Stimulated activated CD4-positive, alpha-beta T cell treated with anti-CD3 and anti-CD28 coated beads, Interleukin-2, amount 100 ng/mL, for 48 hours (primary cell): ENCODE measurements at places on chromosomes 7 and 10.
A peak's percentile ranks its signal among the peaks of the same experiment; 100 is the strongest.

DNA sequence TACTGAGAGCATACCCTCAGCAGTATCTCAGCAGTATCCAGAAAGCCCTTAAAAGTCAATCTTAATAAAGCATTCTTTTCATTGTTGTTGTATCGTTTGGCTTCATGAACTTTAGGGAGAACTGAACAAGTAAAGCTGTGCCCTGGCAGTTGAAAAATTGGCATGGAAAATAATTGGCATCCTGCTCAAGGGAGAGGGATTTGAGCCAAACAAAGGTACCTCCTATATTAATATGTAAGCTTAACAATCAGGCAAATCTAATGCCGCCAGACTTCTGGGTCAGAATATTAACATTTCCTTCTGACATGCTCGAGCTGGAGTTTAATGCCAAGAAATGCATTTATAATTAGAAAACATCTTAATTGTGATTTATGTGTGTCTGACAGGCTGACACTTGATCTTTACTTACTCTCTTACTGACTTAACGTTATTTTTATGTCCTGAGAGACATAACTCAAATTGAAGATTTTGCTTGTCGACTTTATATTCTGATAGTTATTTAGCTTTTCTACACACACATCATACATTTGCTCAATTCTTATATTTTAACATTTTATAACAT, 42.1 kb upstream of the PCDH15 start:
- DNase-seq = no peak

GRCh38 chr7:21507627-21508343, 35.1 kb upstream of the DNAH11 start:
- DNase-seq = peak; percentile 39

GRCh38 chr10:96118604-96119450, 11.3 kb upstream of the ZNF518A start:
- no peak for DNase-seq

DNA sequence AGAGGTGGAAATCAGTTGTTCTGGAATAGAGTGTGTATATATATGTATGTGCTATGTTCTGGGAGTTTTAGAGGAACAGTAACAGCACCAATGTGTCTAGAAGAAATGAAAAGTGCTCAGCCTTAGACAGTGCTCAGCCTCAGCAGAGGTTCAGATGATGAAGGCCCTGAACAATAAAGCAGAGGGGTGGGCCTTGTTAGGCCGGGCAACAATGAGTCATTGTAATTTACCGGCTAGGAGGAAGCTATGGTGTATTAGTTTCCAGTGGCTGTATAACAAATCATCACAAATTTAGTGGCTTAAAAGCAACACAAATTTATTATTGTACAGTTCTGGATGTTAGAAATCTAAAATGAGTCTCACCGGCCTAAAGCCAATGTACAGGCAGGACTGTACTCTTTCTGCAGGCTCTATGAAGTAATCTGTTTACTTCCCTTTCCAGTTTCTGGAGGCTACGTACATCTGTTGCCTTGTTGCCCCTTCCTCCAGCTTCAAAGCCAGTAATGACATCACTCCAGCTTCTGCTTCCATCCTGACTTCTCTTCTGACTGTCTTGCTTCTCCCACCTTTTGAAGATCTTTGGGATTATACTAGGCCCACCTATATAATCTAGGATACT, 84.6 kb downstream of the CH25H start:
- DNase-seq = no peak

DNA sequence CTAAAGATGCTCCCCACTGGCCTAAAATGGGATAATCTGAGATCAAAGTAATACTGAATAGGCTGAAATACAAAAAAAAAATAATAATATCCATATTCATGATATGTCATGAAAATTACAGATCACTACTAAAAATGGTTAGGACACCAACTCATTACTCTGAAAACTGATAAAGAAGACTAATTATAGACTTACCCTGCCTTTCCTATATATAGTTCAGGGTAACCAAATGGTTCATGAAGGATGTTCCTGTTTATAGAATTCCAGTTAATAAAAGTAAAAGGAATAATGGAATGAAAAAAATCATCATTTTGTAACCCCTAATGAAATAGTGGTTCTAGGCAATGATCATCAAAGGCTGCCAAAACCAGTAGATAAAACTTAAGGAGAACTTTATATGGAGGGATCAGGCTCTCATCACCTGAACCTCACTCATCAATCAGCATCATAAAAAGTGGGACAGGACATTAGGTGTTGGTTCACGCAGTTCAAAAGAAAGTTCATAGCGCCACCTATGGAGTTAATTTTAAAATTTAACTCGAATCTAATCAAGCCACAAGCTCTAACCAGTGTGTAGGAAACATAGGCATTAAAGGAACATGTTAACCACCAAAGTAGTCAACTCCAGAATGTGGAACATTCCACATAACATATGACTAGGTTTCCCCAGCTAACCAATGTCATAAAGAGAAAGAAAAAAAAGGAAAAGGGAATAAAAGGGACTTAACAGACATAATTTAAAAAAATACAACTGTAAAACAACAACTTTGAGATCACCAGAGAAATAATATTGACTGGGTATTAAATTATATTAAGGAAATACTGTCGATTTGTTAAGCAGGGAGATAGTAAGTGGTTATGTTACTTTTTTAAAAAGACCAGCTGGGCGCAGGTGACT, 35.7 kb downstream of the P4HA1 start:
- no peak for DNase-seq

- no peak for DNase-seq
These were observed 802.5 kb downstream of the IPMK start for GRCh38 chr10:57465155-57465554.

GRCh38 chr10:6313111-6313895, 110.6 kb downstream of the PFKFB3 start:
- DNase-seq = no peak

DNA sequence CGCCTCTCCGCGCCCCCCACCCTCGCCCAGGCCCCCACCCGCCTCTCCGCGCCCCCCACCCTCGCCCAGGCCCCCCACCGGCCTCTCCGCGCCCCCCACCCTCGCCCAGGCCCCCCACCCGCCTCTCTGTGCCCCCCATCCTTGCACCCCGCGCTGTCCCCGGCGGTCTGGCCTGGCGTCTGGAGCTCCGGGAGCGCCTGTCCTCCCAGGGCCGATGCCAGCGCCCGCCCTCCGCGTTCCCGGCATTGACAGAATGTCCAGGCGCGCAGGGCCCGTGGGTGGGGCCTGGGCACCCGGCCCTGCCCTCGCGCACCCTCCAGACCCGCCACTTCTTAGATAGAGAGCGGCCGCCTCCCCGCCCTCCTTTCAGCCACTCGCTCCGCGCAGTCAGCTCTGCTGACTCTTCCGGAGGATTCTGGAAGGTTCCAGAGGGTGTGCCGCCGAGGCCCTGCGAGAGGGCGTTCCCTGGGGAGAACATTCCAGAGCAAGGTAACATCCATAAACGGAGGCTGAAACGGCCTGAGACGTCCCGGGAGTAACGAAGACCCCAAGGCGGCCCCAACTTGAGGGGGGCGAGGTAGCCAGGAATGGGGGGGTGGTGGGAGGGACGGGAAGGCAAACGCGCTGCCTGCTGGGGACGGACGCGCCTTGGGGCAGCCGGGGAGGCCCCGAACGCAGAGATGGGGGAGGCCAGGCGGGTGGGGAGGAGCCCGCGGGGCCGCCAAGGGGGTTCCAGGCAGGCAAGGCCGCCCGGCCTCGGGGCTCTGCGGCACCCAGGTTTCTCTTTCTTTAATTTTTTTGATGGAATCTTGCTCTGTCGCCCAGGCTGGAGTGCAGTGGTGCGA, 117.8 kb downstream of the DYNC2I1 start:
- no peak for DNase-seq

GRCh38 chr7:108423089-108423989, 32.9 kb downstream of the NRCAM start:
- DNase-seq = no peak

DNA sequence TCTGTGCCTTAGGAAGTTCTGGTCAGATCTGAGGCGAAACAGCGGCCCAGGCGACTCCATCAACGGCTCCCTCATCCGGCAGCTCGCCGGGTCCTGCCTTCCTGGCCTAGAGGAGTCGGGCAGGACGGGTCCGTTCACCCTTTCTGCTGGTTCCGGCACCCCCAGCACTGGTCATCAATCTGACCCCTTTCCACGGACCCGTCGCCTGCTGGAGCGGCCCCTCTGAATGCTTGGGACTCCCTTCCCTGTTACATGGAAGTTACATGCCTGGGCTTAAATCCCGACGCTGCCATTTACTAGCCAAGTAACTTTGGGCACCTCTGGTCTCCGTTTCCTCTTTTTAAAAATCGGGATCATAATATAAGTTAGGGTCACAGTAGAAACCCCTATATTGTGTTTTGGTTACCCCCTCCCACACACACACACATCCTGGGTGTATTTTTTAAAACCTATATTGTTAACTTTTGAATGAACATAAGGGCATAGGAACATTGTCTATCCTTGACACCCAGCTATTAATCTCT, 607 bp upstream of the GGCT start:
- DNase-seq = no peak

DNA sequence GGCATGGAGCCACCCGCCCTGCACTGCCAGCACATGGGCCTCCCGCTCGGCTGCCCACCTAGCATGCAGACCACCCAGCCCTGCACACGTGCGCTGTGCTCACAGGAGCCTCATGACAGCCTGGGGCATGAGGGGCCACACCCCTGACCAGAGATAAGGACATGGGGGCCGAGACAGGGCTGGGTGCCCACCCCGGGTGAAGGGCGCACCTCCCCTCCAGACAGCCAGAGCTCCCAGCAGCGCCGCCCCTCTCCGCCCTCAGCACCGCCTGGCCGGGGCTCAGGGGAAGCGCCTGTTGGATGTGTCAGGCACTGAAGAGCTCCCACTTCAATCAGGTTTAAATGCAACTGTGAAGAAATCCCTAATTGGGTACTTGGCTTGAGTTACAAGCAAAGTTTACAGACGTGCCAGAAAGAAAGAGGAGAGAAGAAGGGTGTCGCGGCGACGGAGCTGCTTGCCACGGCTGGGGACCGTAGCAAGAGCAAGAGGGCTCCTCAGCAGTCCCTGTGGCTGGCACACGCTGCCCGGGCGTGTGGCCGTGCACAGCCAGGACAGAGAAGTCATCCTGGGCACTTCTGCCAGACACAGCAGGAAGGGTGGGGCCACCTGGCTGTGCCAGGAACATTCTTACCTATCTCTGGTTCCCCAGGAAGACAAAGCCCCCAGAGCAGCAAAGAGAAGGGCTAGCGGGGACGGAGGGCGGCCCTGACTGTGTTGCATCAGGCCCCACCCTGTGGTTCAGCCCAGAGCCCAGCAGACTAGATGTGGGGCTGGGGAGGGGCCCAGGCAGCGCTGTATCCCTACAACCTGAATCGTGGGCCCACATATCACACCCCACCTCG, 247.4 kb downstream of the ELFN1 start:
- DNase-seq = no peak

GRCh38 chr7:29391262-29391661, 172.4 kb upstream of the PRR15 start:
- no peak for DNase-seq

GRCh38 chr7:98319176-98319575, 37.7 kb downstream of the BRI3 start:
- no peak for DNase-seq

GRCh38 chr7:128167042-128167701, 73.9 kb upstream of the LEP start:
- no peak for DNase-seq

- DNase-seq = no peak
These were observed 11.7 kb downstream of the SEMA3C start for GRCh38 chr7:80907141-80907601.

GRCh38 chr7:86687831-86688230, 44.1 kb downstream of the GRM3 start:
- DNase-seq = no peak

- DNase-seq = no peak
These were observed 22.5 kb downstream of the LRRC27 start for GRCh38 chr10:132354356-132355094.

DNA sequence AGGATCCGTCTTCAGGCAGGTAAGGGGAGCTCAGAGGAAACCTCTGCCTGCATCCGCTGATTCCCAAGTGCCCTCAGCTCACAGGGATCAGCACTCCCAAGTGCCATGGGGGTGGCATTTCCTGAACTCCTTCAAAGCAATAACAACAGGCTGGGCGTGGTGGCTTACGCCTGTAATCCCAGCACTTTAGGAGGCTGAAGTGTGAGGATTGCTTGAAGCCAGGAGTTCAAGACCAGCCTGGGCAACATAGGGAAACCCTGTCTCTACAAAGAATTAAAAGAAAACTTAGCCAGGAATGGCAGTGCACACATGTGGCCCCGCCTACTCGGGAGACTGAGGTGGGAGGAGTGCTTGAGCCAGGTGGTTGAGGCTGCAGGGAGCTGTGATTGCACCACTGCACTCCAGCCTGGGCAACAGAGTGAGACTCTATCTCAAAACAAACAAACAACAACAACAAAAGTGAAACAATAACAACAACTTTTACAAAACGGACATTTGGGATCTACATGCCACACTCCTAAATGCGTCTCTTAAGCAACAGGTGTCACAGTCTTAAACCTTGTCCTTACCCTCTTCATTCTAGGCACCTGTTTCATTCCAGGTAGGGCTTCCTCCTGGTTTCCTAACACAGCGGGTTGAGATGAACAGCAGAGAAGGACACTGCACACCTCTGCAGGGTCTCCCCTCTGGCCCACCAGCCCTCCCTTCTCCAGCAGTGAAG, 73.8 kb downstream of the PAXIP1 start:
- no peak for DNase-seq

DNA sequence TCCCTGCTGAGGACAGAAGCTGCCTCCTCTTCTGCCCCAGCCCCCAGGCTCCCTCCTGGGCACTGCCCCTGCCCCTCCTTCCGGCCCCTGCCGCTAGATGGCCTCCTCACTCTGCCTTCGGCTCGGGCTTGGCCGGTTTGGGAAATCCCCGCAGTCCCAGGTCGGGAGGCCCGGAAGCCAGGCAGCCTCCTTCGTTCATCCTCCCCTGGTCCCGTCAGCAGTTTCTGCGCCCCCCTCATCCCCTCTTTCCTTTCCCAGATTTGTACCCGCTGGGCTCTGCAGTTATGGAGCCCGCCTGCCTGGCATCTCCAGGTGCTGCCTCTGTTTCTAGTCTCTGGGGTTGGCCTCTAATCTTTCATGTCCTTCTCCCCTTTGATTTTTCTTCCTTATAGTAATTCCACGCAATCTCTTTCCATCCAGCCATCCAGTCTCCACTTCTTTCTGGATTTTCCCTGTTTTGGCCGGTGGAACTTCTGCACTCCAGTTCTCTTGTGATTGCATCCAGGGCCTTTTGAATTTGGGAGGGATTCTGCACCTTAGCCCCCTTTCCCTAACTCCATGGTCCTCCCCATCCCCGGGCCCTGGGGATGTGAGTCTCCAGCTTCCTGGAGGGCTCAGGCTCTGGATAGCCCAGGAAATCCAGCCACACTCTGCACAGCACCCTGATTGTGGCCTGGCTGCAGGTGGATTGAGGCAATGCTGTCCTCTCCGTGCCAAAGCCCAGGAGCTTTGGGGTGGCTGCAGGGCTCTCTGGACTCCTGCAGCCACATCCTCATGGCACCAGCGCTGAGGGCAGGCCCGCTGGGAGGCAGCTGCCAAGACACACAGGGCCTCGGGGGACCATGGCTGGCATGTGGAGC, 3.3 kb upstream of the SHH start:
- peak; percentile 72 for DNase-seq

DNA sequence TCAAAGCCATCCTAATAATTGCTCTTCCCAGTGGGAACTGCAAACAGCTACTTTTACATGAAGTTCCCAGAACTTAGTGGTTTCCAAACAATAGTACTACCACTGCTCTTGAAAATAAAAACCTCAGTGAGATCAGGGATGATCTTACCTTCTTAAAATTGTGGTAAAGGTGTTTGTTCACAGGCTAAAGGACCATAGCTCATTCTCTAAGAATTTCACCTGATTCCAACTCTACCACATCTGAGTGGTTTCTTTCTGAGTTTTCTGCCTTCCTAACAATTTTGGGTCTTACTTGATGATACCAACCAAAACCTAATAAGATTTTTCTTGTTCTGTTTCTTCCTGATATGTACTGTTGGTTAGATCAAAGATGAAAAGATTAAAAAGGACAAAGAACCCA, 45.6 kb upstream of the AGBL3 start:
- DNase-seq = no peak
